Naive thymus-derived CD4-positive, alpha-beta T cell (primary cell): ENCODE measurements at places on chromosomes 5 and 9. TPM values are rescaled to one million over a fixed set of nuclear protein-coding genes. Genes with fewer than 3 reads are reported as not detected.

LPAR1 gene
- not detected in 2 replicates for total RNA-seq

ECSCR gene
- total RNA-seq: not detected

GRCh38 chr5:15285901-15286583 is 213.9 kb upstream of the FBXL7 start:
- no peaks in the 10 kb centered on the region for H3K27me3 ChIP-seq
- H3K4me3 ChIP-seq: no peak overlapping the region
- no peaks in the 10 kb centered on the region for H3K36me3 ChIP-seq
- H3K27ac ChIP-seq: no peak overlapping the region

GRCh38 chr5:55994495-55994997 is at the start of gene IL6ST:
TSS of gene IL6ST (minus strand) at chr5:55994963. CDS start at chr5:55976278, 18,685 bp downstream.
- DNase-seq: no peak
- H3K36me3 ChIP-seq: no peaks in the 10 kb centered on the region
- peak within 1 kb of the TSS; percentile 99 for H3K27ac ChIP-seq

DNA sequence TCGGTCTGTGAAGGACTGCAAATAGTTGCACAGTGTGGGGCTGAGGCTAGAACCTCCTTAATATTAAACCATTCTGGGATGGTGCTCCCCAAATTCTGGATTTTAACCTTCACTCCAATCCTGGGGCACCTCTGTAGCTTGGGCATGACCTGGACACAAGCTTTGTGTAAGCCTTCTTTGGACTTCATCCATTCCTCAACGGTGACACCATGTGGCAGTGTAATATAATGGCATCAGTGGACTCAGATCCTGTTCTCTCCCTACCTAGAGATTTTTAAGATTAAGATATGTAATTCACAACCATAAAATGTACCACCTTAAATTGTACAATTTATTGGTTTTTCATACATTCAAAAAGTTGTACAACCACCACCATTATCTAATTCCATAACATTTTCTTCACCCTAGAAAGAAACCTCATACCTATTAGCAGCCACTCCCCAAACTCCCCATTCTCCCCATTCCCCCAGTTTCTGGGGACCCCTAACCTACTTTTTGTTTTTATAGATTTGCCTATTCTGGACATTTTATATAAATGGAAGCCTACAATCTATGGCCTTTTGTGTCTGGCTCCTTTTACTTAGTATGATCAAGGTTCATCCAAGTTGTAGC is 4.8 kb upstream of the PLGRKT start:
- DNase-seq: peak; percentile 23
- no peak overlapping the region for H3K4me3 ChIP-seq
- no peak overlapping the region for H3K27ac ChIP-seq
- H3K27me3 ChIP-seq: no peaks in the 10 kb centered on the region

GRCh38 chr9:16441791-16442190 is 428.7 kb downstream of the BNC2 start:
- no peak for DNase-seq
- H3K4me1 ChIP-seq: no peaks in the 10 kb centered on the region
- no peaks in the 10 kb centered on the region for H3K36me3 ChIP-seq
- no peak overlapping the region for H3K27ac ChIP-seq
- H3K27me3 ChIP-seq: no peaks in the 10 kb centered on the region

DNA sequence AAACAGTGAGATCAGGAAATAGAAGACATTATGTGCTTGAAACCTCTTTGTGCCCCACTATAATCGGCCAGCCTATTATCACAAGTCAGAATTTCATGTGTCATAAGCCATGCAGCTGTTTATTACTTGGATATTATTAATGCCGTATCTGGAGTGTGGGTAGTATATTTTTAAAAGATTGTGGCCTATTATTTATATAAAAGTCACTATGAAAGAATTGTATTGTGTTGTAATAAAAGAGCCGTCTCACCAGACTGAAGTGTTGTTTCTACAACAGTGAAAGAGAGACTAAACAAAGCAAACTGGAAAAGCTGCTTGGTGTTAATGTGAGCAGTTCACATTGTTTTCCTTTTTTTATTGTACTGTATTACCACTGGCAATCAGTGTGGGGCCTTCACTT is 449.1 kb downstream of the PSAT1 start:
- H3K36me3 ChIP-seq: no peaks in the 10 kb centered on the region
- no peak overlapping the region for H3K27ac ChIP-seq
- no peaks in the 10 kb centered on the region for H3K27me3 ChIP-seq
- no peak for DNase-seq
- H3K4me1 ChIP-seq: no peaks in the 10 kb centered on the region
- no peak overlapping the region for H3K4me3 ChIP-seq

- H3K27me3 ChIP-seq: no peaks in the 10 kb centered on the region
- H3K36me3 ChIP-seq: no peaks in the 10 kb centered on the region
- no peak overlapping the region for H3K4me3 ChIP-seq
- H3K4me1 ChIP-seq: no peaks in the 10 kb centered on the region
Measured at GRCh38 chr9:12633016-12633765, 60.0 kb upstream of the TYRP1 start.
